ENCODE measurements at places on chromosomes 6 and 20.

- no peak for DNase-seq
Measured at GRCh38 chr20:51265361-51265760, 242.5 kb upstream of the KCNG1 start.

- DNase-seq: no peak
Measured at GRCh38 chr20:39946053-39946810, 742.8 kb downstream of the MAFB start.

DNA sequence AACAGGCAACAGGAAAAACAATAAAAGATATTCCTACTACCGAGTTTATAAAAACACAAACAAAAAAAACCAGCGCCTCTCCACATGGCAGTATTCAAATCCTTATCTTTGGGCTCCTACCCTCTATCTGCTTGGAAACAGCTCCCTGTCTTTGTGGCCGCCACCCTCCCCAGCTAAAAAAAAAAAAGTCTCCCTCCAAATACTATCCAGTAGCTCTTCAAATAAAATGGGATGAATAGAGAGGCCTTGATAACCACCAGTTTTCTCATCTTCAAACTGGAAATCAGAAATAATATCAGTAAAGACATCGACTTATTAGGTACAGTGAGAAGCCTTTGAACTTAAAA, 96.2 kb downstream of the PSMG4 start:
- DNase-seq: no peak

DNA sequence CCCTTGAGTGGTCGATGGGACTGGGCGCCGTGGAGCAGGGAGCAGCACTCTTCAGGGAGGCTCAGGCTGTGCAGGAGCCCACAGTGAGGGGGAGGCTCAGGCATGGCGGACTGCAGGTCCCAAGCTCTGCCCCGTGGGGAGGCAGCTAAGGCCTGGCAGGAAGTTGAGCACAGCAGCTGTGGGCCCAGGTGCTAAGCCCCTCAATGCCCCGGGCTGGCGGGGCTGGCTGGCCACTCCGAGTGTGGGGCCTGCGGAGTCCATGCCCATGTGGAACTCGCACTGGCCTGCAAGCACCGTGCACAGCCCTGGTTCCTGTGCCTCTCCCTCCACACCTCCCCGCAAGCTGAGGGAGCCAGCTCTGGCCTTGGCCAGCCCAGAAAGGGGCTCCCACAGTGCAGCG, 948.4 kb upstream of the EYS start:
- no peak for DNase-seq

DNA sequence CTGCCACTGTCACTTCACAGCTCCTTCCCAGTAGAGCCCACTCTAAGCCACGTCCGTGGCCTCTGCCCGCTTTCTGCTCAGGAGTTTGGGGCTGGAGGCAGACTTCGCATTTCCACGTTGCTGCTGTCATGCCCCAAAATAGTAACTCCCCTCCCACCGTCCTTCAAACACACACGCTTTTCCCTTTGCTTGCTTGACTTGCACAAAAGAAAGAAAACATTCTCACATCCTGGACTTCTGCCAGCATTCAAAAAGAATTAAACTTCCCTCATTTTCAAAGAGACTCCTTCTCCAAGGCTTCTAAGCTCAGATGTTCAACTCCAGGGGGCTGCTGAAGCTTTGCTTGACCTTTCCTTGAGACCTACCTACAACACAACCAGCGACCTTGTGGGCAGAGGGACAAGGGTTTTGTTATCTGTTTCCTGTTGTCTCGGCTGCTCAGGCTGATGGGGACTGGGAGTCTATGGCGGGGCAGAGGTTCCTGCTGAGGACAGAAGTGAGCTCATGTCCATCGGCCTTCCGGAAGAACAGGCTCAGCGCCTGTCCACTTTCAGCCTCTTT, 263.8 kb upstream of the FOXQ1 start:
- no peak for DNase-seq

DNA sequence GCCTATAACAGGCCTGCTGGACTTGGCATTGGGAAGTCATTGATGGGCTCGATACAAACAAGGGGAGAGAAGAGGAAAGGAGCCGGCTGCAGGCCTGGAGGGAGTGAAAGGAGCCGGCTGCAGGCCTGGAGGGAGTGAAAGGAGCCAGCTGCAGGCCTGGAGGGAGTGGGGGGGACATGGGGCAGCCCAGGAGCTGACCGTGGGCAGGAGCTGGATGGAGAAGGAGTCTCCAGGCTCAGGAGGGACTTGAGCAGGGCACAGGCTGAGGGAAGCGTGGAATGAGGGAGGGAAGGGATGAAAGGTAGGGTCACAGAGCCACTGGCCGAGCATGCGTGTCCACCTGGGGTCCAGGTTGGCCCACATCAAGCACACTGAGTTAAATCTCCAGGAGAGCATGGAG, 32.0 kb downstream of the RPP40 start:
- no peak for DNase-seq

DNA sequence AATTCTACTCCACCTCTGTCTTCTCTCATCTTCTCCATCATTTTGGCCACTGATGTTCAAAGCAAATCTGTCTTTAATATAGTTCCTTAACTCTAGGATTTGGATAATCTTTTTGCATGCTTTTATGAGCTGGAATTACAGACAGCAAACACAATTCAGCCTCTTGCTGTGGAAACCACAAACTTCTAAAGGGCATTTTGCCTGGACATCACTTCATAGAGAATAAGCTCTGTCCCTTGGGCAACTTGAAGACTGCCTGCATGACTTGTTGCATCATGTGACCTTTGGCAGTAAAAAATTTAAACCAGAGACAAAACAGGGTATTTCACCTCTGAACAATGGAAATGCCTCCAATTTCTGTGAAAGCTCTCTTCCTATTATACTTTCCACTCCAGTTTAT, 74.1 kb upstream of the HDDC2 start:
- no peak for DNase-seq

Measured in substantia nigra (tissue), 51 donors.